ENCODE measurements at places on chromosomes 1 and 21.

- DNase-seq, result no peak
Observed at GRCh38 chr1:162753001-162753658, 37.4 kb upstream of the HSD17B7 start.

GRCh38 chr1:5575396-5575940 is 416.8 kb downstream of the NPHP4 start:
- no peak for DNase-seq

DNA sequence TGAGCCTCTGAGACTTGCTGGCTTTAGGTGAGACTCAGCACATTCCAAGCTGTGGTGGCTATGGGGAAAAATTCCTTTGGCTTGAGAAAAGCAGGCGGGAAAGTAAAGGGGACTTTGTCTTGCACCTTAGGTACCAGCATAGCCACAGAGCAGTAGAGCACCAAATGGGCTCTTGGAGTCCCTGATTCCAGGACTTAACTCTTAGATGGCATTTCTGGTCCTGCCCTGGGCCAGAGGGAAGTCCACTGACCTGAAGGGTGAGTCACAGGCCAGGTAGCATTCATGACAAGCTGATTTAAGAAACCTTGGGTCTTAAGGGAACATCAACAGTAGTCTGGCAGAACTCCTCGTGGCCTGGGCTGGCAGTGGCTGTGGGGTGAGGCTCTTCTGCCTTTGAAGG is 344.7 kb downstream of the DUSP10 start:
- DNase-seq, result no peak

DNA sequence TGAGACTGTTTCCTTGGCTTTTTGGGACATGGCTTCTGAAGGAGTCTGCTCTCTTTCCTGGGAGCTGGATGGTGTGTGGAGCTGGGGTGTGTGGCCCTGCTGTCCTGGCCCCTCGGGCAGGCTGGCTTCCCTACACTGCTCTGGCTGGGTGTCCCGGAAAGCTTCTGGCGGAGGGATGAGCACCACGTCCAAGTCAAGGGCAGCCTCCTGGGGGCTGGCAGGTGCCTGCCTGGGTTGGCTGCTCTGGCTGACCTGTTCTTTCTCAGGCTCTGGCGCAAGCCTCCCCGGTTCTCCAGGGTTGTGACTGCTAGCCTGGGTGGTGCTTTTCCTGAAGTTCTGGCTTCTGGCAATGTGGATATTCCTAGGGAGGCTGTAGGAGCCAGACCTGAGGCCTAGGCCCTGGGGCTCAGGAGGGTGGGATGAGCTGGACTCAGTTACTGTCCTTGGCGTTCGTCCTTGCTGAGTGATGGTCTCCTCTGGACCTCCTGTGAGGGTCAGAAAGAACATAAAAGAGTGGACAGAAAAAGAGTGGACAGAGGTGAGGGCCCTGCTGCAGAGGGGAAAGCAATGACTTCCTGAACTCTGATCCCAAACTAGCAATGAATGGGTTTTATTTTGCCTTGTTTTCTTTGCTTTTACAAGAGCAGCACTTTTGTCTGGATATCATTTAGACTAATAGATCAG is 9.4 kb downstream of the C1orf116 start:
- DNase-seq, result no peak

DNA sequence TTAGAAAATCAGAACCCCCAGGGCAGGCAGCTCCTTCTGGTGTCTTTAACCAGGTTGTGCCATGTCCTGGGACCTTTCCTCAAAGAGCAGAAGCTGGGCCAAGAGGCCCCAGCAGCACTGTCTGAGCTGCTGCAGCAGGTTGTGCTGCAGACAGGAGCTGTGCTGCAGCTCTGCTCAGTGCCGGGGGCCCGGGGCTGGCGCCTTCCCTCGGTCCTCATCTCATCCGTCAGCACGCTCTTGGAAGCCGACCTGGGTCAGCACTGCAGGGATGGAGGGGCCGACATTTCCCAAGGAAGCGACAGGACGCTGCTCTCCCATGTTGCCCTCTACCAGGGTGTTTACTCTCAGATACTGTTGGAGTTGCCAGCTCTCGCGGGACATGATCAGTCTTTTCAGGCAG is 11.7 kb downstream of the URB2 start:
- no peak for DNase-seq

GRCh38 chr1:169115891-169116585 is 9.5 kb downstream of the ATP1B1 start:
- DNase-seq, result no peak

DNA sequence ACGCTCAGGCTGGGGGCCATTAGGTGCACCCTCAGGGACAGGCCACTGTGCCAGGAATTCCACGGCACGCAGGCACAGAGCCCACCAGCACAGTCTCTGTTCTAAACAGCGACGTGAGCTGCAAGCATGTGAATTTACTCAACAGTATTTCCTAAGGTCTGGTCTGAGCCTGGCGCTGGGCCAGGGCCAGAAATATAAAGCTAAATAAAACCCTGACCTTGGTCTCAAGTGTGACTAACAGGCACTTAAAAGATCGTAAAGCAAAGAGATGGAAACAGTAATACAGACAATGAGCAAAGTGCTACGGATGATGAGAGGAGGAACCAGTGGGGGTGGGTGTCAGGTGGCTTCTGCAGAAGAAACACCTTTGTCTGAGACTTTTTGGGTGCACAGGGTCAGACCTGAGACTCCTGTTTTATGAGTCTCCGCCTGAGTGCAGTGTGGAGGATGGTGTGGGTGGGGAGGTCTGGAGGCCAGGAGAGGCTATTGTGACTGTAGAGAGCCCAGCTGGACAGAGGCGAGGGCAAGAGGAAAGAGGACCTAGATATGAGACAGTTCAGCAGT is 53.4 kb upstream of the EDN2 start:
- no peak for DNase-seq

DNA sequence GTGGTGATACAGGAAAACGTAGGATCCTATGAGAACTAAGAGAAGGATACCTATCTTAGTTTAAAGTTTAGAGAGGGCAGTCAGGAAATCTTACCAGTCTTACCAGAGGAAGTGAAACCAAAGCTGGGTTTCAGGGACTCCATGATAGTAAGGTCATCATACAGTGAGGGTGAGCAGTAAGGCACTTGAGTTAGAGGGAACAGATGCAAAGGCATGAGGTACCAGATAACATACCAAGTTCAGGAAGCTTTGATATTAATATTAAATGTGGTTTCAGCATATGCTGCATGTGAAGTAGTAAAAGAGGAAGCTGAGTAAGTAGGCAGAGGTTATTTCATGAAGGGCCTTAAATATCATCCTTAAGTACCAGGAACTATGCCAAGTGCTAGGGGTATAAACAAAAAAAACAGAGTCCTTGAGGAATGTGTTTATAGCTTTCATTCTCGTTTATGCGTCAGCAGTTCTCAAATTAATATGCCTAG is 16.9 kb downstream of the ATG4C start:
- DNase-seq, result no peak

GRCh38 chr1:214439352-214440119 is 111.9 kb downstream of the PTPN14 start:
- DNase-seq, result no peak

DNA sequence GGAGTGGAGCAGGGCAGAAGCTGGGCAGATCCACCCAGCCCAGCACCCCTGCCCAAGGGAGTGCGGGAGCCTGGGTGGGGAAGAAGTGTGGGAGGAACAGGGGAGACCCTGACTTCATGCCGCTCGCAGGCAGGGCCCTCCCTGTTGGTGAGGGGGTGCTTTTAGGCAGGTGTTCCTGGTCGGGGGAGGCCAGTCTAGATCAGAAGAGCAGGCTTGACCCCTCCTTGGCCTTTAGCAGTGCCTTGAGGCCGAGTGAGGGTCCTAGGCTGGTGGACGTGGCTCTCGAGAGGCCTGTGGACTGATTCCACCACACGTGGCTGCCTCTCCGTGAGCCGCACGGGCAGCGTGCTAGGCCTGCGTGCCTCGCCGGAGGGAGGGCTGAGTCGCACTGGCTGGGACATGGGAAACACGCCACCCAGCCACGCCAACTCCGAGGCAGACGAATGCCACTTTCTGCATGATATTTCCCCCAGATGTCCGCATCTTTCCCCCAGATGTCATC is 19.4 kb upstream of the COL18A1 start:
- no peak for DNase-seq

DNA sequence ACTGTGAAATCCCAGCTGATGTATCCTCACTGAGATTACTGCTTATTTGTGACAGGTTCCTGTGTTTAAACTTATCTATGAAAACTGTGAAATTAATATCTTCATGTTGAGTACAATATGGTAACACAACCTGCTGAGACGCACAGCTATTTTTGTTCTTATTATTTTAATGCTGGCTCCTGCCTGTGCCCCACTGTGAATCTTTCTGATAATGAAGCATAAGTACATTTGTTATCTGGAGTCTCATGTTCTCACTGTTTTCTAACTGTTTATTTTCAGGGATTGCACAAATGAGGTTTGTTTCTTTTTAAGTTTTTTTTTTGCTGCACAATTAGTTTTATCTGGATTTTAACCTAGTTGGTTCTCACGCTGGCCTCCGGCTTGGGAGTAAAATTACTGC is 39.9 kb upstream of the IFNAR2 start:
- no peak for DNase-seq

DNA sequence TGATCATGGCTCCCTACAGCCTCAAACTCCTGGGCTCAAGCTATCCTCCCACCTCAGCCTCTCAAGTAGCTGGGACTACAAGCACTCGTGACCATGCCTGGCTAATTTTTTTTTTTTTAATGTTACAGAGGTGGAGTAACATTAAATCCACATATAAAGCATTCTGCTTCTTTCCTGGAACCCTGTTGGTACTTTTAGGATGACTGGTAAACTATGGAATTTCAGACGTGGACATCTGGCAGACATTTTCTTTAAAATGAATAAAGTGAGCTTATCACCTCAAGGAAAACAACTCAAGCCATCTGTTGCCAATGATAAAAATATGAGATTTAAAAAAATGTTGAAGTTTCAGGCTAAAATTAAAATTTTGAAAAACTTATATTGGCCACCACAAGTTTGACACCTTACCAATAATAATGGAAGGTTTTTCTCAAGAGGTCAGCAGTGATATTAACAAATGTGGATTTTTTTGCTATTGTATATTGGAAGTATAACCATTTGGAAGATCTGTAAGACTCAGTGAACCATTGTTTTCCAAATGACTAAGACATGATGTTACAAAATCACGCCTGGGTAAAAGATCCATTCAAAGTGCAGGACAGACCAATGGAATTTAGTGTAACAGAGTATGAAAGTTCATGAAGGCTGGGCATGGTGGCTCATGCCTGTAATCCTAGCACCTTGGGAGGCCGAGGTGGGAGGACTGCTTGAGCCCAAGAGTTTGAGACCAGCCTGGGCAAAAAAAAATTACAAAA is 52.7 kb upstream of the EIF4G3 start:
- no peak for DNase-seq

- no peak for DNase-seq
Observed at GRCh38 chr21:38140207-38140903, 116.4 kb upstream of the KCNJ15 start.

DNA sequence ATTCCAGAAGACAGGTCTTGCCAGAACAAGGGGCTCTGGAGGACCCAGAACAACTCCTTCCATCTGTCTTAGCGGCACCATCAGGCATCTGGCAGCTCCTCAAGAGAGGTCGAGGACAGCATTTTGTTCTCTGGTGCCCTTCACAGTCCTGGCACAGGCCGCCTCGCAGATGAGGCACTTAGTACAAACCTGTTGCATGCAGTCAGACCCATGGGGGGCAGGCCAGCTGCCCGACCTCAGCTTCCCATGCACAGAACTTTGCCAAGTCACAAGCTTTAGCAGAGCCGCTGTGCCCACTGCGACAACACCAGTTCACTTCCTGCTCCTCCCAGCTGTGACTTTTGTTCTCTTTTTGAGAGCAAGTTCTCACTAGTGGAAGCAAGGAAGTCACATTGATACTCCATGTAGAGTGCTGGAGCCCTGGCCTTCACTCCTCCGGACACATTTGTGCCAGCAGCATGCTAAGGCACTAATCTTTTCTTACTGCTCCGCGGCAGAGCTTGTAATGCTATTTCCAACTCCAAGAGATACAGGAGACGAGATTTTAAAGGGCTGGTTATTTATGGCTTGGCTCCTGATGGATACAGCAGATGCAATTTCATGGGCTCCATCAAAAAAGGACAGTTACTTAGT is 44.6 kb downstream of the HMGB4 start:
- no peak for DNase-seq

DNA sequence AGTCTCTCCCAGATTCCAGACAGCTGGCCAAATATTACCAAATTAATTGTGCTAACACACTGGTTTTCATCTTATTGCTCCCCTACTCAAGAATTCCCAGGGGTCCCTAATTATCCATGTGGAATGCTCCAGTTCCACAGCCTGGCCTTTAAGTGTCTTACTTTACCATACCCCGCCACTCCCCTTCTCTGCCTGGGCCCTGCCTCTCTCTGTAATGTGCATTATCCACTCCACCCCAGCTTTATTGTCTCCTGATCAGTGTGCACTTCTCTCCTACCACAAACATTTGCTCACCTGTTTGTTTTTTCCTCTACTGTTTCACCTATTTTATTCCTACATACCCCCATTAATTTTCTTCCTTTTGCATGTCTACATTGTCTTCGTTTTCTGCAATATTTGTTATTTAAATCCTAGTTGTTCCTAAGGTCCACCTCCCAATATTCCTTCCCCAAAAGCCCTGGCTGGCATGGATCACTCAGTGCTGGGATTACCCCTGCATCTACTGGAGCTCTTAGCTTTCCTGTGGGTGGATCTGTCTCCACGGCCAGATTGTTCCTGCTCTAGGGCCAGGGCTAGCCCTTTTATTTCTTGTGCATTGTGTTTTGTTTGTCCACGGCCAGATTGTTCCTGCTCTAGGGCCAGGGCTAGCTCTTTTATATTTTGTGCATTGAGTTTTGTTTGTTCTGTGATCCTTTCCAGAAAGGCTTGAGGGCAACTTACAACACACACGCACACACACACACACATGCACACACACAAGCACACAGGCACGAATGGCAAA is 33.4 kb upstream of the ATP1B1 start:
- DNase-seq, result no peak

GRCh38 chr1:46192171-46192570 is 6.1 kb downstream of the POMGNT1 start:
- no peak for DNase-seq

DNA sequence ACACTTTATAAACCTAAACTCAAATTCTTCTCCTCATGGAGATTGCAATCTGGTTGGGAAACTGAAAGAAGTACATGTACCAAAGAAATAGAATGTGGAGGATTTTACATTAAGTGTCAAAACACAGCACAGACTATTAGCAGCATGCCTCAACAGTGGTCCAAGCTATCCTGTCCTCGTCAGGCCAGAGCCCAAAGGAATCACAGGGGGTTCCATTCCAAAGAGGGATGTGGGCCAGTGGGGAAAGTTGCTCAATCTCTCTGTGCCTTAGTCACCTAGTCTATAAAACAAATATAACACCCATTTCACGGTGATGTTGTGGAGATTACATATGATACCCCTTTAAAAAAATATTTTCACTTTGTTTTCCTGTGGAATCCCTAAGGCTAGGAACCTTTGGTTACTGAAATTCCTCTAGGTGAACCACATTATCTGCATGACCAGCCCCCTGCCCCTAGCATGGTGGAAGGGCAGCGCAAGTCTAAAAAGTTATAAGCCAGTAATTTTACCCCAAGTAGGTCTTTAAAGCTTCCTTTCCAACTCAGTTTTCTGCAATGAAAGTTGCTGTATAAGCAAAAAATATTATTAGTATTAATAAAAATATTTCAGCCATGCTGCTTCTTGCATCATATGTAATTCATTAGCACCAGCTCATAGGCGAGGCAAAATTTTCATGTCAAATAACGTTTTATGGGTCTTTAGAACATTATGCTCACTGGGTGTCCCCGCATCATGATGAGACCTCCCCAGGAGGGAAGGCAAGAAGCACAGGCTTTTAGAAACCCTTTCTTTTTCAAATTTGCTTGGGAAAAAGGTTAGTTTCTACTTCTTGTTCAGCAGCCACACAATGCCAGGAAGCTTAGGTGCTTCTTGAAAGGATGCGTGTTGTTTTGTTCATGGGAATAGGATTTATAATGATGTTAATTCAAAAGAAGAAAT is 548.8 kb upstream of the PKN2 start:
- no peak for DNase-seq

Data from activated CD4-positive, alpha-beta T cell treated with anti-CD3 and anti-CD28 coated beads for 24 hours (primary cell).